ENCODE measurements at places on chromosomes 6 and 20.
A peak's percentile ranks its signal among the peaks of the same experiment; 100 is the strongest.

DNA sequence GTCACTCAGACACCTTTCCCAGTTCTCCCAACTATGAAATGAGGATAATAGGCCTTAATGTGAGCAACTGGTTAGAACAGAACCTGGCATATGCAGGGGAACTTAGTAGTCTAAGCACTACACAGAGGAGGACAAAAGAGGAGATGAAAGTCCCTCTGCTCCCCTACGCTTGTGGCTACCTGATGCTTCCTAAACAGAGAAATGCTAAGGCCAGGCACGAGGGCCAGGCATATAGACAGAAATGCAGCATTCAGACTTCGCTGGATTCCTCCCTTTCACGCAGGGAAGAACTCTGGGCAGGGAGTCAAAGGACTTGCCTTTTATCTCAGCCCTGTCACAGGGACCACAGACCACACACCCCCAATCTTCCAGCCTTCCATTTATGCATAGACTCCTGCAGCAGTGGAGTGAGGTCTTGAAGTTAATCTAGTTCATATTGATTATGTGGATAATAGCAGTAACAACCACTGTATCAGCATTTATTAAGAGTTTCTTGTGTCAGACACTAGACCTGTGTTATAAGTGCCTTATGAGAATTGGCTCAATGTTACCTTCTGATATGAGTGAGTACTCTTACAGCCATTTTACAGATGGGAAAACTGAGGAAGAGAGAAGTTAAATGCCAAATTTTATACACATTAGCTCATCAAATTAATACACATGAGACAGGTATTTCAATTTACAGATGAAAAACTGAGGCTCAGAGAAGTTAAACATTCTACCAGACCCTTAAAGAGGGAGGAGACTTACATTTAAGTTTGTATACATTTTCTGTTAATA is 27.0 kb upstream of the TRAF3IP2 start:
- DNase-seq: no peak

DNA sequence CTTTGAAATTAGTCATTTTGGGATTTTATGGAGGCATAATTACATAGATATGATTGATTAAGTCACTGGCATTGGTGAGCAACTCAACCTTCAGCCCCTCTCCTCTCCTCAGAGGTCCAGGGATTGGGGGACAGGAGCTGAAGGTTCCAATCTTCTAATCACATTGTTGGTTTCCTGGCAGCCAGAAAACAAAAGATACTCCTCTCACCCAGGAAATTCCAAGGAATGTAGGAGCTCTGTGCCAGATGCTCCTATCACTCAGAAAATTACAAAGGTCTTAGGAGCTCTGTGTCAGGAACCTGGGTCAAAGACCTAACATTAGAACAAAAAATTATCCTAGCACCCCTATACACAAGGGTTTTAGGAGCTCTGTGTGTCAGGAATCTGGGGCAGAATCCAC is 679.7 kb upstream of the ID4 start:
- no peak for DNase-seq

DNA sequence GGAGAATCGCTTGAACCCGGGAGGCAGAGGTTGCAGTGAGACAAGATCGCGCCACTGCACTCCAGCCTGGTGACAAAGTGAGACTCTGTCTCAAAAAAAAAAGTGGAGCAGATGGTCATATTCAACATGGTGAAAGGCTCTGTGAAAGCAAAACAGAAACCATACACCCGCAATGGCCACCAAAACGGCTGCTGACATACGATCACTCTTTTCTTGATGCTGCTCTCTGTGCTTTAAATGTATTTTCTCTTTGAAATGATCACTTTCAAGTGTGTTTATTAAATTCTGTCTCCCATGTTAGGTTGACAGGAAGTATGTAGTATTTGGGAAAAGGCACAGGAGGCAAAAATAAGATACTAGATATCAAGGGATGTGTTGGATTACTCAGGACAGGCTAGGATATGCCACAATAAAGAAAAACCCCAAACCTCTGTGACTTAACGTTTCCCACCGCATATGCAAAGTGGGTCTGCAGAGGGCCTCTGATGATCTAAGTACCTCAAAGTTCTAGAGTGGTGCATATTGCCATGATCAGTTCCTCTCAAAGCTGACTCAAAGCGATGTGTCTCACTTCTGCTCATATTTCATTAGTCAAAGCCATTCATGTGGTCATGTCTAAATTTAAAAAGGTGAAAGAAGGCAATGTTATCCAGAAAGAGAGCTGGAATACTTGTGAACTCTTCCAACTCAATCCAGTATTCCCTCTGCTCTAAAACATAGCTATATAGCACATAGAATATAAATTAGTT is 155.1 kb upstream of the SOX4 start:
- no peak for DNase-seq

GRCh38 chr20:57667388-57667787 is 42.4 kb downstream of the PMEPA1 start:
- DNase-seq: no peak

- no peak for DNase-seq
These were observed 24.6 kb downstream of the GPR6 start for GRCh38 chr6:110002676-110003075.

- no peak for DNase-seq
These were observed 60.7 kb upstream of the CDKAL1 start for GRCh38 chr6:20473518-20473917.

DNA sequence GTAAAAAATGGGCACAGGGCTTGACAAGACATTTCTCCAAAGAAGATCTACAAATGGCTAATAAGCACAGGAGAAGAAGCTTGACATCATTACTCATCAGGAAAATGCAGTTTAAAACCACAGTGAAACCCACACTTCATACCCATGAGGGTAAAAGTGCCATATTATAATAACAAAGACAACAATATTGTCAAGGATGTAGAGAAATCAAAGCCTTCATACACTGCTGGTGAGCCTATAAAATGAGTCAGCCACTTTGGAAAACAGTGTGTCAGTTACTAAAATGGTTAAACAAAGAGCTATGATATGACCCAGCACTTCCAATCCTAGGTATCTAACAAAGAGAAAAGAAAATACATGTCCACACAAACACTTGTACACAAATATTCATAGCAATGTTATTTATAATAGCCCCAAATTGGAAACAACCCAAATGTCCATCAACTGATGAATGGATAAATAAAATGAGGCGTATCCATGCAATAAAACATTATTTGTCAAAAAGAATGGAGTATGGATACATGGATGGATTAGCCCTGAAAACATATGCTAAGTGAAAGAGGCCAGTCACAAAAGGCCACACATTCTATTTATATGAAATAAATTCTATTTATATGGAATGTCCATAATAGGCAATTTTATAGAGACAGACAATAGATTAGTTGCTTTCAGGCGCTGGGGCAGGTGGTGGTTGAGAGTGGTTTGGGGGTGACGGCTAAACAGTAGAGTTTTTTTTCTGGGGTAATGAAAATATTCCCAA is 11.5 kb upstream of the IL20RA start:
- DNase-seq: no peak

- no peak for DNase-seq
These were observed 26.6 kb downstream of the ZNF133 start for GRCh38 chr20:18314786-18315406.

DNA sequence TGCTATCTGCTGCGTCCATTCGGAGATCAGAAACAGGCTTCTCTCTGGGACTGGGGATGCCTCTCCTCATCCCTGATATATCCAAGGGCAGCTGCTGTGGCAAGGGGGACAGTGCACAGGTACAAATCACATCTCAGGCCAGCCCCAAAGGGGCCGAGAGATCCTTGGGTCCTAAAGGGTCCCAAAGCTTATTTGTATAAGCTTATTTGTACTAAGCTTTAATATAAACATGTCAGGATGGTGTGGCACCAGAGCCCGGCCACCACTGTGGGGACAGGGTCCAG is 45.3 kb downstream of the FGD2 start:
- DNase-seq: no peak

- DNase-seq: no peak
These were observed 447.5 kb upstream of the HSF2 start for GRCh38 chr6:121951918-121952379.

- no peak for DNase-seq
These were observed 60.2 kb downstream of the TFAP2C start for GRCh38 chr20:56689318-56689717.

GRCh38 chr6:35496841-35497570 is at the start of gene TEAD3:
TEAD3 (minus strand) TSS chr6:35497079.
- peak; percentile 71 for DNase-seq

GRCh38 chr6:145814035-145814500 is 527 bp downstream of the FBXO30 start:
- peak; percentile 52 for DNase-seq

DNA sequence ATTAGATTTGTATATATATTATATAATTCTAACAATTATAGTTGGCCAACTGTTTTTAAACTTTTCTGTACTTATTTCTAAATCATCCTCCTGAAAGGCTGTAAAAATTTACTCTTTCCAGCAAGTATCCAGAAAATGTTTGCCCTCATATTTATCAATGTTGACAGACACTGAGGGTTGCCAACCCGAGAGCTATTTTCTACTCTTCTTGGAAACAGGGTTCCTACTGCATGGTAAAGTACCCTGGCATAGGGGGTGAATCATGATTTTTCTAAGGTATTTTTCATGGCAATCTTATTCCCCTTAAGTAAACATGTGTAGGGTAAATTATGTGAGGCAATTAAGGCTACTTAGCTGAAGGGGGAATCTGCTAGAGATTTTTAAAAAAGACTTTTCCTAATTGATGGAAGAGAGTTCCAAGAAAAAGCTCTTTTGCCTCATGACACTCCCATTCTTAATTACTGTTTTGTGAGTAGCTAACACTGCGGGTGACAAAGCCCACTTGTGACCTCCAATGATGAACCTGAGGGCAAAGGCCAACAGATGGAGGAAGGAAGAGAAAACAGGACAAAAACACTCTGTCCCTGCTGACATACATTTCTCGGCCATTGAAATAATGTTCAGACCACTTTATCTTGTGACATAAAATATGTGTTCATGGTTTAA is 37.9 kb downstream of the GPX5 start:
- no peak for DNase-seq

GRCh38 chr6:18477301-18477941 is 90.3 kb downstream of the RNF144B start:
- no peak for DNase-seq

GRCh38 chr6:129886401-129887155 is 25.5 kb upstream of the TMEM244 start:
- no peak for DNase-seq

DNA sequence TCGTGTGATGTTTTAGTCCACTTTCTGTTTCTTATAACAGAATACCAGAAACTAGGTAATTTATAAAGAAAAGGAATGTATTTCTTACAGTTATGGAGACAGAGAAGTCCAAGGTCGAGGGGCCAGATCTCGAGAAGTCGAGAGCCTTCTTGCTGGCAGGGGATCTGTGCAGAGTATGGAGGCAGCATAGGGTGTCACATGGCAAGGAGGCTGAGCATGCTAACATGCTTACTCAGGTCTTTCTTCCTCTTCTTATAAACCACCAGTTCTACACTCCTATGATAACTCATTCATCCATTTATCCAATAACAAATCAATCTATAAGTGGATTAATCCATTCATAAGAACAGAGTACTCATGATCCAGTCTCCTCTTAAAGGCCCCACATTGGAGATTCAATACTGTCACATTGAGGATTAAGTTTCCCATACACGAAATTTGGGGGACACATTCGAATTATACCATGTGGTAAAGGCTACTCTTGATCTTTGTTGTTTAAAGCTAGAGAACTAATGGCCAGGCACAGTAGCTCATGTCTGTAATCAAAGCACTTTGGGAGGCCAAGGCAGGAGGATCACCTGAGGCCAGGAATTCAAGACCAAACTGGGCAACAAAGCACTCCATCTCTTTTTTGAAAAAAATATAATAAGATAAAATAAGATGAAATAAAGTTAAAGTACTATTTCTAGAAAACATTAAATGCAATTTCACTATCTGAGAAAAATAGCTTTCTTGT is 2.1 kb downstream of the GOPC start:
- DNase-seq: no peak

DNA sequence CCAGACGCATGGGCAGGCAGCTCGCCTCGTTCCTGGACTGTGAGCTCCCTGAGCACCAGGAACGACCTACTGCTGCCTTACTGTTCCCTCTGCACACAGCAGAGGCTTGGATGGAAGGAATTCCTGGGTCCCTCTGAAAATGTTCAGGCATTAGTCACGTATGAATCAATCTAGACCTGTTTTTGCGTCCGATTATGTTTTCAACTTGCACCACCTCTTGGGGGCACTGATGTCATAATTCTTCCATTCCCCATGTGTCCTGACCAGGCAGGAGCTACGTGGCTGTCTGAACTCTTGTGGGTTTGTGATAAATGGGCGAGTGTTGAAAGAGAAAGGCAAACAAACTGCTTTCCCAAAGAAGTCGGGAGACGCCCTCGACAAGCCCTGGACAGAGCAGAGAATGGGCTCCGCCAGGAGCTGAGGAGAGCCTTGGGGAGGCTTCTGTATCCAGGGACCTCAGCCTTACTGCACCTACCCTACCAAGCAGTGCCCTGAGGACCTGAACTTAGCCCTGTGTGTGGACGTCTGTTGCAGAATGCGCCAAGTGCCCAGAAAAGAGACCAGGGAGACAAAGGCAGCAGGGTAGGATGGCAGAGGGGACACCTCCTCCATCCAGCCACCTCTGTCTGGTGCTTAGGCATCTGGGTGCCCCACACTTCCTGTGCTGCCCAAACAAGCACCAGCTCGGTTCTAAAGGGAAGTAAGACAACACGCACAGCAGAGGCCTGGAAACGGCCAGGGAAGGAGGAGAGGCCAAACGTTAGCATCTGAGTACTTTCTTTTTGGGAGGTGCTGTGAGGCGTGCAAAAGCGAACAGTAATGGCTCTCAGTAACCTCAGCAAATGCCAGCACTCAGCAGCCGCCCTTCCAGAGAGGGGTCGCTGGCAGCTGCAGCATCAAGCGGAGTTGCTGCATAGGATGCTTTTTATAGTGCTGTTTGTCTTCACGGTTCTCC is 124.2 kb downstream of the LY86 start:
- peak; percentile 61 for DNase-seq

DNA sequence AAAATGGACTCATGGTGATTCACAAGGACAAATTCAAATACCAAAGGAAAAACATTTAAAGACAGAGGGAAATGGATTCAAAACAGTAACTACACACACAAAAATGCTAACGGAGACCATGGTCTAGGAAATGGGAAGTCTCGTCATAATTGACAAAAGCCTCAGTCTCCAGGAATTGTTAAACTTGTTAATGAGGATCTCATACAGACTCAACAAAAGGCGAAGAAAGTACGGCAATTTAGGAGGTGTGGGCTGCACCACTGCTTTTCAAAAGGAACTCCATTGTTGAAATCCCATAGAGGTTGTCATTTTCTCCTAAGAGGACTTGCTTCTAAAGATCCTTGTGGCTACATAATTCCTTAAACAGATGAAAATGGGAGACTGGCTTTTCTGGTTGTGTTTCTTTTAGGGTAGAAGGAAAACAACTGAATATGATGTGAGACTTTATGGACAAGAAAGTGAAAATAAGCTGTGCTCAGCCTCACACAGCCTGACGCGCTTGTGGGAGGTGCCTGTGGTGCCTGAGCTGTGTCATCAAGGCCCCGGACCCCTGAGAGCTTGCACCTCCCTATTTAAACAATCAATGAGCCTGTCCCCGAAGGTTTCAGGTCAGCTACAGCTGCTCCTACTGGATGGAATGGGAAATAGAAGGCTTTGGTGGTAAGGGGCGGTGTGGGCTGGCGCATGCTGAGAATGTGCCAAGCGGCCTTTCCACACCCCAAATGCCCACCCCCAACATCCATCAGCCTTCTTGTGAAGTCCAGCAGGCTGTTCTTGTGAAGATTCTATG is 2.5 kb upstream of the CLDN20 start:
- no peak for DNase-seq
